ENCODE measurements at places on chromosomes 1 and 21.

DNA sequence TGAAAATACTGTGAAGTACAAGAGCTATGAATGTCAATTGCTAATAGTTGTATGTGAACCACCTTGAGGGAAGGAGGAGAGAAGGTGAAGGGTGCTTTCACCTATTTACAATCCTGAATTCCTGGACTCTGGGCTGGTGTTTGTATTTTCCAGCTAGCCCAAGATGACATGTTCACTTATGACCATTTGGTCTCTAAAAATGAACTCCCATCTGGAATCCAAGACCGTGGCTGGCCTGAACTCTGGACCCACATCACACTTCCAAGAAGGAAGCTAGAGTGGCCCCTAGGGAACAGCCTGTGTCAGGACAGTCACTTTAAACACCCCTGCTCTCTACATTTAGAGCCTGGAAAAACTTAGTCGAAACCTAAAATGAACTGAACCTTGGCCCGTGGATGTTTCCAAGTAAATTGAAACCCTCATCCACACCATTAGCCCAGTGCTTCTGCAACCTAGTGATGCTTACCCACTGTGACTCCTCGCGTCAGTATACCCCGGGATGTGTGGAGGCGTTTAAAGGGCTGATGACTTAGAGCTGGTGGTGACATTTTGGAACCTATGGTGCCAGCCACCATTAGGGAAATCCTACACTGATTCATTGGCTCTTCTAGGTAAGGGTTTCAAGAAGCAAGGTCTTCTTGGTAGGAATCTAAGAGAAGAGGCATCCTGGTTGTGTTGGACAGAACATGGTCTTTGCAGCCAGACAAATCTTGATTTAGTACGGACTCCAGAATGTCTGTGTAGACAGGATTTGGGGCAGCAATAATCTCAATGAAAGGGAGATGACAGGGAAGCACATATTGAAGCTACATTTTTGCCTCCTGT, 171.5 kb upstream of the IRF2BP2 start:
- no peak for DNase-seq

GRCh38 chr21:41321211-41321907, 4.8 kb downstream of the FAM3B start:
- DNase-seq, result no peak

GRCh38 chr1:55474168-55474786, 259.1 kb upstream of the USP24 start:
- no peak for DNase-seq

- DNase-seq, result no peak
Measured at GRCh38 chr21:42006765-42007164, 3.4 kb downstream of the ZBTB21 start.

- DNase-seq, result no peak
Measured at GRCh38 chr1:58447886-58448285, 98.6 kb downstream of the OMA1 start.

DNA sequence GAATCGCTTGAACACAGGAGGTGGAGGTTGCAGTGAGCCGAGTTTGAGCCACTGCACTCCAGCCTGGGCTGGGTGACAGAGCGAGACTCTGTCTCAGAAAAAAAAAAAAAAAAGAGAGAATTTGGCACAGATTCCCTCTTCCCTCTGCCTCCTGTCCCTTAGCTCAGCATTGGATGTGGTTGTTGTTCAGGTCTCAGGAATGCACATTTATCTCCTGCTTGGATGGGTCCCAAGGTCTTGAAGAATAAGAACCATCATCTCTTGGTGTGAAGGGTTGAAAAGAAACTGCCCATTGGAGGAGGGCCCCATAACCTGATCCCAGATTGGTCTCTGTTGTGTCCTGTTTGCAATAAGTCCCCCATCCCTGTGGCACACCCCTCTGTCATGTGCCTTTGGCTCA, 34.9 kb downstream of the UBIAD1 start:
- no peak for DNase-seq

DNA sequence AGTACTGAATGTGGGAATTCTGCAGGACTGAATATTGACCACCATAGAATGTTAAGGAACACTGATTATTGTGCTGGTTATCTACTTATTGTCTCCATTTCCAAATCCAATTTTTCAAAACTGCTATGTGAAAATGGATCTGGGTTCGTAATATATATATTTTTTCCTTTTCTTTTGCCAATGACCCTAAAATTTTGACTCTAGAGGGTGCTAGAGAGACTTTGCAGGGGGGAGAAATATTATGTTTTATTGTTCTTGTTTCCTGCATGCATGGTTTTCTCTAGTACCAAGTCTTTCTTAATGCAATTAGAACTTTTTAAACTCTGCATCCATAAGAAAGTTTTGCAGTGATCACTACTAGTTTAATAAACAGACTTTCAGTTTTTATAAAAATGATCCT, 1256.9 kb downstream of the BRINP3 start:
- DNase-seq, result no peak

GRCh38 chr21:35198565-35198964, 149.5 kb upstream of the RUNX1 start:
- DNase-seq, result no peak

DNA sequence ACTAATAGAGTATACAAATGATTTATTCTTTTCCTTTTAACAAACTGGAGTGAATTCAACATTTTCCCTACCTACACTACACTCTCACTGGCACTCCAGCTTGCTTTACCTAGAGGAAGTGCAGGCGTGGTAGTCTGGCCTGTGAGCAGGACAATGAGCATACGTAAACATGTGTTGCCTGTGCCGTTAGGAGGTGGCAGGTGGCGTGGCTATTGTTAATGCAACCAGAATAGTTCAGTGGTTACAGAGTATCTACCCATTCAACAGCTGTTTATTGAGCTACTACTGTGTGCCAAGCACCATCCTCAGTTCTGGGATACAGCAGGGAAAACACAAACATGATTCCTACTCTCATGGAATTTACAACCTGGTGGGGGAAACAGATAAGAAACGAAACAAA, 299.7 kb upstream of the KAZN start:
- DNase-seq, result no peak

DNA sequence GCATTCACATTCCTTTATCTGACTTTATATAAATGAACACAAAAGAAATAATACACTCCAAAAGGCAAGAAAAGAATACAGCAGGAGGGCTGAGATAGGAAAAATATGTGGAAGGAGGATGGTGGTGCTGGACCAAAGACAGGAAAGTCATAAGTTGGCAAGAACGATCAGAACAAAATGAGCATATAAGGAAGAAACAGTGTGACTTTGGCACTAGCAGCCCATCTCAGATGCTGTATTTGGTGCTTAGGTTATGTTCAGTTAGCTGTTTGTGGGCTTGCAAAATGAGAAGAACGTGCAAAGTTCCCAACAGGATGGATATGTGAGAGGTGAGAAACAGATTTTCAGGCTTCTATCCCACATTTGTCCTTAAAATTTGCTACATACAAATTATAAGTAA, 719.8 kb upstream of the ADGRL4 start:
- DNase-seq, result no peak

DNA sequence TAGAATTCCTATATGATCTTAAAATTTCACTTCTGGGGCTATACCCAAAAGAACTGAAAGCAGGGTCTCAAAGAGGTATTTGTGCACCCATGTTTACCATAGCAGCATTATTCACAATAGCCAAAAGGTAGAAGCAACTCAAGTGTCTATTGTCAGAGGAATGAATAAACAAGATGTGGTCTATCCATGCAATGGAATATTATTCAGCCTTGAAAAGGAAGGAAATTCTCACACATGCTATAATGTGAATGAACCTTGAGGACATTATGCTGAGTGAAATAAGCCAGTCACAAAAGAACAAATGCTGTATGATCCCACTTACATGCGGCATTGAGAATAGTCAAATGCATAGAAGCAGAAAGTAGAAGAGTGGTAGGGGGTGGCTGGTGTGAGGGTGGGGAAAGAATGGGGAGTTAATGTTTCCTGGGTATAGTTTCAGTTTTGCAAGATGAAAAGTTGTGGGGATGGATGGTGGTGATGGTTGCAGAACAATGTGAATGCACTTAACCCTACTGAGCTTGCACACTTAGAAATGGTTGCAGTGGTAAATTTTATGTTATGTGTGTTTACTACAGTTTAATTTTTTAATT, 122.4 kb downstream of the TOMM20 start:
- DNase-seq, result no peak

Data from cerebellar nuclear complex (tissue), 1 donor.